BJ (cell line): ENCODE measurements at places on chromosomes 3 and 15. TPM values are rescaled to one million over a fixed set of nuclear protein-coding genes. Genes with fewer than 3 reads are reported as not detected.

- DNase-seq, result no peak
Observed at GRCh38 chr15:73838831-73839426, 34.4 kb upstream of the TBC1D21 start.

DNA sequence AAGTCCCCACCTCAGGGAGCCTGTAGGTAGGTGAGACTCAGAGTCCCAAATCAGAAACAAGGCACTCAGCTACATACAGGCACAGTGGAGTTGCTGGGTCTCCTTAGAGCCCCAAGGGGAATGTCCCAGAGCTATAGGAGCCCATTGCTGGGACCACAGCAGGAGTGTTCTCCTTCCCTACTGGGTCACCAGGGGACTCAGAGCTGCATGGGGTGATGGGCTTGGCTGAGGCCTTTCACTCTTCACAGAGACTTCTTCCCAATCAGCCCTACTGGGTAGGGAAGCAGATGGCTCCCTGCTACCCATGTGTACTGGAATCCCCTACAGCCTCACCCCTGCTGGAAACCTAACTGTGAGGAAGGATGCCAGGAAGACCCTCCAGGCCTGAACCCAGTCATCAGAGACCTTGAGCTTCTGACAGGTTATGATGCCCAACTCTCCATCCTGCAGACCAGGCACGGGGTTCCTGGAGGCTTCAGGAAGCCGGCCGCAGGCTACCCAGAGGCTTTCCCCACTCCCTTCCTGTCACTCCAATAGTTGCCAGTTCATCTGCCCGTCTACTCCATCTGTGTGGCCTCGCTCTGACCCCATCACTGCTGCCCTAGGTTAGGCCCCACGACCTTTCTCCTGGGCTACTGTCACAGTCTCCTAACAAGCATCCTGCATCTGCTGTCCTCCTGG, 24.0 kb downstream of the RASGRF1 start:
- no peak for DNase-seq

Gene GABRR3
- polyA plus RNA-seq, result not detected in 2 replicates

- DNase-seq, result no peak
Observed at GRCh38 chr3:149726716-149727407, 25.4 kb downstream of the COMMD2 start.

- no peak for DNase-seq
Observed at GRCh38 chr15:70077188-70078147, 20.2 kb downstream of the TLE3 start.
